ENCODE measurements at places on chromosomes 5 and 9.

DNA sequence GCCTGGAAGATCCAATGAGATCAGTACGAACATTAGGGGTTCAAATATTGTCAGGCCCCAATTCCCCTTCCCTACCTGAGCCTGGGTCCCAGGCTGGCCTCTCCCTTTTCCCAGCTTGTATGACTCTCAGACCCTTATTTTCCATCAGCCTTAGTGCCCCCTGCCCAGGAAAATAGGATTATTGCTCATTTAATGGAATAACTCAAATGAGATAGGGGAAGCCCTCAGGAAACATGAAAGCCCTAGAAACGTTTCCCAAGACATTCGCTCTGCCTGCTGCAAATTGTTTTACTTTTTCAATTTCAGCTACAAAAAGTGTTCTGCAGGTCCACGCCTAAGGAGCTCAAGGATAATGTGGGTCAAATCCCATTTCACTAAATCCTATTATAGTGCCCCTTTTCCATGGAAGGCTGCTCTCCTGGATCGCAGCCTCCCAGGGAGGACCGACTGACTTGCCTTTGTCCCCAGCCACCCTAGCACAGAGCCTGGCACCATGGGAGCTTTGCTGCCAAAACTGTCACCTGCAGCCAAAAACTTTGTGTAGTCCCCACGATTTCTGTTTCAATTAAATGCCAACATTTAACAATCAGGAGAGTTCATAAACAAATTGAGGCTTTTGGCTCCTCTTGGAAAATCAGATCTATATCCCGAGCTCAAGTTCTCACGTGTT lies 46.9 kb downstream of the THOC3 start:
- DNase-seq = no peak

DNA sequence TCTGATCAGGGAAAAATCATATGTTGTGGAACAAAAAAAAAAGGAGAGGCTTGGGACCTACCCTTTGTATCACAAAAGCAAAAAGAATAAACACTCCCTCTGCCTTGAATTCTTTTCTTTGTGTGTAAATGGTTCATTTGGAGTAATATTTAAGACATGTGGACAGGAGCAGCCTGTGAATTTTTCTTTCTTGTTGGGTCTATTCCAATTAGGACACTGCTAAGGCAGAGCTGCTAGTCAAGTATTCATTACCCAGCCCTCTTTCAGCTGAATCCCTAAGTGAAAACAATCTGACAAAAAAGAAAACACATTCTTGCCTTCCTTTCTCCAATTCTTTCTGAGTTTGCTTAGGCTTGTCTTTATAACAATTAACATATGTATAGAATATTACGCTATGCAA lies 330.0 kb downstream of the EBF1 start:
- no peak for DNase-seq

DNA sequence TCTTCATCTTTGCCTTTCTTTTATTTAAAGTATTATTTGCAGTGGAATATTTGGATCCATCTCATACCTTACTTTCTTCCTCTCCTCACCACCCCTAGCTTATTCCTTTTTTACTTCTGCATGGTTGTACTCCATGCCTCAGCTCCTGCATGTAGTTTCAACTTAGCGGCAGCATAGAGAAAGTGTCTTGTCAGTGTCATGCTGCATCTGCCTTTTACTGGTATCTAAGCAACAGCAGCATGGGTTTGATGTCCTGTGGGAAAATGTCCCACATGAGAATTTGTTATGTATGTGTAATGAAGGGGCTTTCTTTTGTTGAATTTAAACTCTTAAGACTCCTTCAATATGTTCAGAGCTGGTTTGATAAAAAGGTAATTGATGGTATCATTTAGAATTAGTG lies 20.6 kb downstream of the TCERG1 start:
- DNase-seq = no peak

GRCh38 chr9:133184971-133185370 lies 21.3 kb upstream of the GBGT1 start:
- DNase-seq = no peak

- no peak for DNase-seq
Measured at GRCh38 chr5:146395193-146395592, 51.9 kb upstream of the TCERG1 start.

GRCh38 chr5:126961702-126962101 lies 68.7 kb downstream of the MARCHF3 start:
- no peak for DNase-seq

DNA sequence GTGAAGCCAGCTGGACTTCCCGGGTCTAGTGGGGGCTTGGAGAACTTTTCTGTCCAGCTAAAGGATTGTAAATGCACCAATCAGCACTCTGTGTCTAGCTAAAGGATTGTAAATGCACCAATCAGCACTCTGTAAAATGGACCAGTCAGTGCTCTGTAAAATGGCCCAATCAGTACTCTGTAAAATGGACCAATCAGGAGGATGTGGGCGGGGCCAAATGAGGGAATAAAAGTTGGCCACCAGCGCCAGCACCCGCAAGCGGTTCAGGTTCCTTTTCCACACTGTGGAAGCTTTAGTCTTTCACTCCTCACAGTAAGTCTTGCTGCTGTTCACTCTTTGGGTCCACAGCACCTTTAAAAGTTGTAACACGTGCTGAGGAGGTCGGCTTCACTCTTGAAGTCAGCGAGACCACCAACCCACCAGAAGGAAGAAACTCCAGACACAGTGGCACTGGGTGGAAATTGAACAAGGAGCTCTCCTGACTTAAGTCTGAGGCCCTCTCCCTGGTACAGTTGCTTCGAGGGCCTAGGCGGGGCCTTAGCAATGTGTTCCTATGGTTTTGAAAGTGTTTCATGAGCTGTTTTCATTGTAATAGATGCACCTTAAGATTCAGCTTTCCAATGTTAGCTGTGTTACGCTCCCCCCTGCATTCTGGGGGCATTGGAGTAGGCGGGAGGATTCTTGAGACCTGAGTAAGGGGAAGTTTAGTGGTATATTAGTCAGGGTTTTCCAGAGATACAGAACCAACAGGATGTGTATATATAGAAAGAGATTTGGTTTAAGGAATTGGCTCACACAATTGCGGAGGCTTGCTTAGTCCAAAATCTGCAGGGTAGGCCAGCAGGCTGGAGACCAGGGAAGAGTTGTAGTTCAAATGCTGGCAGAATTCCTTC lies 21.5 kb upstream of the MYO10 start:
- no peak for DNase-seq

- DNase-seq = no peak
Measured at GRCh38 chr9:80188579-80188978, 616.8 kb downstream of the TLE4 start.

DNA sequence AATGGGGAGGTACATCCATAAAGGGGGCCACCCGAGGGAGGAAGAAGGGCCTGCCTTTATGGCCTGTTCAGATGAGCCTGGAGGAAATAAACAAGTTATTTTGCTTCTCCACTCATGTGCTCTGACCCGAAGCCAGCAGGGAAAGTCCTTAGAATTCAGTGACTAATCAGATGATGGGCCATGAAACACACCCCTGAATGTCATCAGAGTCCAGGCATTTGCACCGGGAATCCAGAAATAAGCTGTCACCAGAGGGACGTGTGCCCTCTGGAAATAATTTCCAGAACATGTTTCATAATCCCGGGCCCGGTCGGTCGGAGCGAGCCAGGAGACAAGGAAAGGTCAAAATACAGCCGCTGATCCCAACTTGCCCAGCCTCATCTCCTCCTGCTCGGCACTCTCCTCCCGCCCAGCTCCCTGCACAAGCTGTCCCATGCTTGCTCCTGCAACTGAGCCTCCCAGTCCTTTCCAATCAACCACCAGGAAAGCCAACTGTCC lies 73.6 kb upstream of the ZNF622 start:
- no peak for DNase-seq

DNA sequence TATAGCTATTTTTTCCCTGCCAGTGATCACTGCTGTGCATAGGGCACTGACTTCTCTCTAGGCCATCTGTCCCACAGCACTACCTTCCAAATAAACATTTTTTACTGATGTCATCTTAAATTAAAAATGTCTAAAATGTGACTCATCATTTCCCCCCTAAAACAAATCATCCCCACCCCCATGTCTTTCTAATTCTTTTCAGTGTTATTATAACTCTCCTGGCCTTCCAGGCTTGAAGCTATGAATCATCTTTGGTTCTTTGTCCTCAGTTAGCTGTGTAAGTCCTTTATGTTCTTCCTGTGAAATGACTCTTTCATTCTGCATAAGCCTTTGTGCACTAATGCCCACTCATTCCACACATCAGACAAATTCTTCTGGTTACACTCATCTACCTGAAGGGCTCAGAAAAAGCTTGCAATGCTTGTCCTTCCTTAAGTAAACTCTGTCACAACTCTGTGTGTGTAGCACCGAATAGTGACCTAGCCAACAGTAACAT lies 78.1 kb downstream of the CFAP95 start:
- DNase-seq = no peak

- no peak for DNase-seq
Measured at GRCh38 chr5:181111010-181111409, 20.0 kb downstream of the OR2V1 start.

GRCh38 chr5:107661038-107661649 lies 9.6 kb downstream of the EFNA5 start:
- no peak for DNase-seq

GRCh38 chr5:388266-389196 lies 54.4 kb upstream of the EXOC3 start:
- DNase-seq = no peak

- no peak for DNase-seq
Measured at GRCh38 chr5:109413458-109413857, 3.7 kb upstream of the PJA2 start.

DNA sequence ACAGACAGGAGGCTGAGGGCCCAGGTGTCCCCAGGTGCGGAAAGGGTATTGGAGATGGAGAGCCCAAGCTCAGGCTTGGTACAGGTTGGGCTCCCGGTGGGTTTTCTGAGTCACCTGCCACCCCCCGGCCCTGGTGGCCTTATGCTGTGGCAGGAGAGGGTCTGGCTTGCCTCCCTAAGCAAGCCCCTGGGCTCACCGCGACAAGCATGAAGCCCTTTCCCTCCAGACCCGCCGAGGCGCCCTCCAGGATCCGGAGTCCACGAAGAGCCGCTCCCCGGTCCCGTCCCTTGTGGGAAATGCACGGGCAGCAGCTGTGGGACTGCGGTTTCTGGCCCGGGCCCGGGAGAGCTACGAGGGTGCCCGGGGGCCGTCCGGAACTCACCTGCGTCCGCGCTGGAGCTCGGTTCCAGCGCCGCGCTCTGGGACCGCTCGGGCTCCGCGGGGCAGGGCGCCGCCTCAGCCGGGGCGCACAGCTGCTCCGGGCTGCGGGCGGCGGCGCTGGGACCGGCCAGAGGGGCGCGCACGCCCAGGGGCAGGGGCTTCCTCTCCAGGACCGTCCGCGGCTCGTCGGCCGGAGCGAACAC lies 757 bp downstream of the SAPCD2 start:
- no peak for DNase-seq

- DNase-seq = no peak
Measured at GRCh38 chr5:72622170-72622760, 115.1 kb upstream of the ZNF366 start.

- no peak for DNase-seq
Measured at GRCh38 chr5:150762211-150762610, 3.4 kb upstream of the DCTN4 start.

DNA sequence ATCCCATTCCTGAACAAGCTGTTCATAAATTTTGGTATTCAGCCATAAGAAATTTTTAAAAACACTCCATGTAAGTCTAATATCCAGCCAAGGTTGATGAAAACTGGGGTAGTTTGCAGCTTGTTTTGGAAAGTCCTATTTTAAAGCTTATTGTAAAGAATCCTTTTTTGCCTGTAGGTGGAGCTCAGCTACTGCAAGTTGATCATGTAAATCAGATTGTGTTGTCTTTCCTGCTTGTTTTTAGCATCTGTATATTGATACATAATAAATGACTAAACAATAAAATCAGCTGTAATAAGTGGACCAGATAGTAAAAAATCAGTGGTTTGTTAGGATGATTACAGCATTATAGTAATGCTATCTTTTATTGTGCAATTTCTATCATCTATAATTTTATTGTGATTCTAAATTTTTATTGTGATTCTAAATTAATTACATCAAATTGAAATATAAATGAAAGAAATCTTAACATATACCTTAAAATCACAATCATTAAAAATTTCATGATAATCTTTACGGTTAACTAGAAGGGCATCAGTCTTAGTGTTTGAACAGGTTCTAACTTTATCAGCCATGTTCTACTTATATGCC lies 42.4 kb downstream of the CWC27 start:
- DNase-seq = no peak

- no peak for DNase-seq
Measured at GRCh38 chr5:145497052-145497451, 338.1 kb downstream of the PRELID2 start.

GRCh38 chr5:31962871-31963307 lies 211.2 kb downstream of the GOLPH3 start:
- DNase-seq = no peak

- DNase-seq = no peak
Measured at GRCh38 chr9:16715404-16715803, 155.1 kb downstream of the BNC2 start.

DNA sequence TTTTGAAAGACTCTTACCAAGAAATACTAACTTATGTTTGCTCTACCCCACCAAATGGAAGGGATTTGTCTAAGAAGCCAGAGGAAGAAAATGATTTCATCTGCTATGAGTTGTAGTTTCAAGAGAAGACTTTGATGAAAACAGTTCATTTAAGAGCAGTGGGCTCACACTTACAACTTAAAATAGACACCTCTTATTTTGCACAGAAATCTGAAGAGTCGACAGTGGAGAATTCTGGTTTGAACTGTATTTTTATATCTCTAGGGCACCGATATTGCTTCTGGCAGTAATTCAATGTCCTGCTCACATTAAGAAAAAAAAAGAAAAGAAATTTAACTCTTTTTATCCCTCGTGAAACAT lies 1.9 kb upstream of the DAB2 start:
- DNase-seq = no peak

GRCh38 chr5:16883176-16883575 lies 52.9 kb downstream of the MYO10 start:
- DNase-seq = no peak

GRCh38 chr5:96391921-96392320 lies 41.1 kb downstream of the PCSK1 start:
- no peak for DNase-seq

DNA sequence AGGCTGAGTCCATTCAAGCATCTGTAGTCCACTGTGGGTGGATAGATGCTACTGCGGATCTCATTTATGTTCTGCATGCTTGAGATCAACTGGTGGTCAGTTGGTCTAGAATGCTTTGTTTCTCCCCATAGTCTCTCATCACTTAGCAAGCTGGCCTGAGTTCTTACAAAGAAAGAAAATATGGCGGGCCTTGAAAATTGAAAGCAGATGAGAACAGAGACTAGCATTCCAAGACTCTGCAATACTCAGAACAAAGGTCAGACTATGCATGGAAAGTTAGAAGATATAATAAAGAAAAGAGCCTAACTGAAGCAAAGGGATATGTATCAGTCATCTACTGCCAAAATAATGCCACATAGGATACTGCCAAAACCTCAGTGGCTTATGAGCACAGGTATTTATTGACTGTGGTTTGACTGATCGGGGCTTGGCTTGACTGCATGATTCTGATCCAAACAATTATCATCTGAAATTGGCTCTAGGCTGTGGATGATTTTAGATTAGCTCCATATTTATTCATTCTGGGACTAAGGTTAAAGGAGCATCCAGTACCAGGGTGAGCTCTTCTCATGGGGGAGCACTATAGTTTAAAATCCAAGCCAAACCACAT lies 258.9 kb downstream of the TAF11L14 start:
- no peak for DNase-seq

All from activated T-helper 1 cell treated with anti-CD3 and anti-CD28 coated beads, Interleukin-2, amount 50 U/mL, for 16 hours (primary cell).